ENCODE measurements at places on chromosomes 6 and 20. TPM values are rescaled to one million over a fixed set of nuclear protein-coding genes. Genes with fewer than 3 reads are reported as not detected.

DNA sequence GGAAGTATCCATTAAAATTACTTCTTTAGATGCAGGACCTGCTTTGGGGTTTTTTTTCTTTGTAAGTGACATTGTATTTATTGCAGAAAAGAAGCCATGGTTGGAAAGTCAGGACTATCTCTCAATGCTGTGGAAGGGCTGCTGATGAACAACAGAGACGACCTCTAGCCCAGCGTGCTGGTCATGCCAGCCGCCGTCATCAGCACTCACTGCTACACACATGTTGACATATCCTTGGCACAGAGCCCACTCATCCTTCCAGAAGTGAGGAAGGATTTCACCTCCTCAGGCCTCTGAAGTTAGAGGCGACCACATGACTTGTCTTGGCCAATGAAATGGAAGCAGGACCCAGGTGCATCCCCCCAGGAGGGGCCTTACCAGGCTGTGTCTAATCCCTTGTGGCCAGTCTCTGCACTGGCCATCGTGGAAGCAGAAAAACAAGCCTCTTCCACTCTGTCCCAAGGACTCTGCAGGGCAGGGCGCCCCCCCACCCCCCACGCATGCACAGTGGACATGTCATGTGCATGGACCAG is 343.5 kb downstream of the TAF4 start:
- H3K27ac ChIP-seq, result no peak overlapping the region
- no peak for DNase-seq
- H3K27me3 ChIP-seq, result no peaks in the 10 kb centered on the region
- H3K4me3 ChIP-seq, result no peak overlapping the region

DNA sequence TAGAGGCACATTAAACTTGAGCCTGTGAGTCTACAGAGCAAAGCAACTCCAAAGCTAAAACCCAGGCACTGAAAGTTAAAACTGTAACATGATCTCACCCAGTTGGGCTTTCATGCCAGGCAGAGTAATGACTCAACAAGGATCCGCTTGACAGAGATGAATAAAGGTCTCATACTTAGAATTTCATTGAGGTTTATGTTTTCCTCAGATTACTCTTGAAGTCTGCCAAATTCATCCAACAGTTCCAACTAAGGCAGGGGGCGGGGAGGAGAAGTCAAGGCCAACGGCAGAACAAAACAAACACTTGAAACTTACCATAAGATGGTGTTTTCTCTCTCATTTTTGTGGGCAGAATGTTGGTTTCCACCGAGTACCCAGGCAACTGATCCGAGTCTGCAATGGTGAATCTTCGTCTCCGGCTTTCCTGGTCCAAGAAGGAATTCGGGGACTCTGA is 54.0 kb upstream of the IPCEF1 start:
- H3K27me3 ChIP-seq, result no peaks in the 10 kb centered on the region
- DNase-seq, result no peak
- no peaks in the 10 kb centered on the region for H3K4me1 ChIP-seq
- peak overlapping the region; percentile 37 for H3K27ac ChIP-seq

DNA sequence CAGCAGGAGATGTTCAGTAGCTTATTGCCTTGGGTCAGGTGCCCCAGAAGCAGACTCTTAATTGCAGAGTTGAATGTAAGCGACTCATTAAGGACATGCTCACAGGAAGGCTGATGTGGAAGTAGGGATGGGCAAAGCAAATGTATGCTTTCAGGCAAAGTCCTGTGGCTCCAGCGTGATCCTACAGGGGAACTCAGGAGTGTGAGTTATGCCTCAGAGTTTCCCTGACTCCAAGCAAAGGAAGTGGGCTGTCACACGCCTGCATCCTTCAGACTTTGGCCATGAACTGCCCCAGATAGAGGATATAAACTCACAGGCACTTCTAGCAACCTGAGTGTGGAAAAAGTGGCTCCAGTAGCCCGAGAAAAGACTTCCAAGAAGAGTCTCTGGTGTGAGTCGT is 64.9 kb upstream of the ZNF133 start:
- H3K27ac ChIP-seq, result no peak overlapping the region
- H3K36me3 ChIP-seq, result no peaks in the 10 kb centered on the region
- no peak overlapping the region for H3K4me3 ChIP-seq
- peaks cover 4% of the 10 kb centered on the region for H3K4me1 ChIP-seq

GRCh38 chr6:154485815-154486214 is 24.7 kb downstream of the CNKSR3 start:
- no peak overlapping the region for H3K4me3 ChIP-seq
- no peaks in the 10 kb centered on the region for H3K4me1 ChIP-seq
- no peaks in the 10 kb centered on the region for H3K27me3 ChIP-seq
- no peaks in the 10 kb centered on the region for H3K36me3 ChIP-seq

GRCh38 chr20:37500311-37500710 is 20.7 kb upstream of the NNAT start:
- no peaks in the 10 kb centered on the region for H3K4me1 ChIP-seq
- H3K4me3 ChIP-seq, result no peak overlapping the region
- H3K36me3 ChIP-seq, result no peaks in the 10 kb centered on the region

TFAP2B gene
- not detected for total RNA-seq

EFCAB8 gene
- 2.5 TPM for total RNA-seq

MPC1 gene
- total RNA-seq, result 8.2 TPM

GRCh38 chr6:41600499-41601247 is 37.6 kb upstream of the MDFI start:
- H3K4me1 ChIP-seq, result peaks cover 4% of the 10 kb centered on the region
- peaks cover 13% of the 10 kb centered on the region for H3K36me3 ChIP-seq
- no peaks in the 10 kb centered on the region for H3K27me3 ChIP-seq
- DNase-seq, result no peak
- H3K4me3 ChIP-seq, result no peak overlapping the region

GRCh38 chr20:62174021-62174804 is 8.6 kb upstream of the MTG2 start:
- H3K4me3 ChIP-seq, result no peak overlapping the region
- no peaks in the 10 kb centered on the region for H3K4me1 ChIP-seq
- no peaks in the 10 kb centered on the region for H3K27me3 ChIP-seq
- no peak overlapping the region for H3K27ac ChIP-seq
- H3K36me3 ChIP-seq, result peaks cover 20% of the 10 kb centered on the region

- no peak overlapping the region for H3K4me3 ChIP-seq
- peaks cover 6% of the 10 kb centered on the region for H3K27me3 ChIP-seq
- no peak overlapping the region for H3K27ac ChIP-seq
- H3K36me3 ChIP-seq, result no peaks in the 10 kb centered on the region
These were observed 6.1 kb downstream of the KLHL31 start for GRCh38 chr6:53659458-53659857.
